ENCODE measurements at places on chromosomes 16 and 17. TPM values are rescaled to one million over a fixed set of nuclear protein-coding genes. Genes with fewer than 3 reads are reported as not detected.

GRCh38 chr16:70652322-70652721 lies 6.0 kb downstream of the IL34 start:
- peak; percentile 22 for DNase-seq

DNA sequence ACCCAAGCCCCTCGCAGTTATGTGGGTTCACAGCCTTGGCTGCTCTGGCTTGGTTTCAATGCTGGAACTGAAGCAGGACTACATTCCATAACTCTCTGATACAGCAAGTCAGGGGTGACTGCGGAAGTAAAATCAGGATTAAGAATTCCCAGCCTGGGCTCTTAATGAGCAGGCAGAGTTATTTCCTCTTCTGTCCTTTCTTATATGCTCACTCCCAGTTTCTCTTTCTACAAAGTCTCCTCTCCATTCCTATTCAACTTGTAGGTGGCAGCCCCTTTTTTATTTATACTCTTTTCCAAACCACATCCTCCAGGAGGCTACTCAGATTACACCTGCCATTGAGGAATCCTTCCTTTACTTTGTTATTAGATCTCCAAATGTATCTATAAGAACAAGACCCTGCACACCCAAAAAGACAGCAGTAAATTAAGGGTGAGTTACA lies 40.3 kb downstream of the HOXB1 start:
- DNase-seq, result no peak

DNA sequence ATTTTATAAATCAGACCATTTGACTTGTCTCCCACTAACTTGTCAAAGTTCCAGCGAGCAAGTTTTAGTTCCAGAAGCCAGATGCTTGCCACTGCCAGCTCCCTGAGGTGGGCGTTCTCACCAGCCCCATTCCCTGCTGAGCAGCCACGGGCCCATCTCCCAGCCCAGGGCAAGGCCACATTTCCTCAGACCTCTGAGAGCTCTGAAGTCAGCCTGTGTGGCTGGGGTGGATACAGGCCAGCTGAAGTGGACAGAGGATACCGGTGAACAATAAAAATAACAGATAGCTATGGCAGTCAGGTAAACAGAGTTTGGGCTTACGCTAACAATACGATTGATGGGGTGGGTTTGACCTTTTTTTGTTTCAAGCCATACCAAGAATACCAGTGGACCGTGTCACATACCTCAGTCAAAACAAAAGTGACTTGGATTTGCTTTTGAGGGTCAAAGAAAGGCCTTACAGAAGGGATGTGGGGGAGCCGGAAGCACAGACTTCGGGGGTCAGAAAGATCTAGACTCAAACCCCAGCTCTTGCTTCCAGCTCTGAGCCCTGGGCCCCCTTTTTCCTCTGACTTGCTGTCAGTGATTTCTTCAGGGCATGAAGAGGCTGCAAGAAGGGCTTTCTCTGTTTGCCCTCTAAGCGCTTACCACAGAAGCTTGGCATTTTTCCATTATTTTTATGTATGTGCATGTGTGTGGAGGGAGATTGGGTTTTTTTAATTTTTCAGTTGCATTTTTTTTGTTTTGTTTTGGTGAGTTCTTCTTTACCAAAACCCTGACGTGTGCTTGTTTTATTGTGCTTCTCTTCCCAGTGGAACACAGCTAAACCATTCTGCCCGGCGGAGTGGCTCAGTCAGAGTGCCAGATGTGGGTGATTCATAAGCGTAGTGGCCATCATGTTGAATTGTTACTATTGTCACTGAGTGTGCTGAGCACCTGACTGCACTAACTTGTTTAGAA lies 109.9 kb downstream of the GNAO1 start:
- DNase-seq, result no peak

GRCh38 chr16:68533937-68534336 lies 5.2 kb upstream of the ZFP90 start:
- DNase-seq, result no peak

GRCh38 chr17:12522336-12522735 lies 143.4 kb upstream of the MYOCD start:
- no peak for DNase-seq

GRCh38 chr17:74776044-74776962 lies at the start of gene NAT9:
Gene NAT9 (minus strand): TSS chr17:74776345. CDS start chr17:74775698, 647 bp downstream.
- no peak for DNase-seq

DNA sequence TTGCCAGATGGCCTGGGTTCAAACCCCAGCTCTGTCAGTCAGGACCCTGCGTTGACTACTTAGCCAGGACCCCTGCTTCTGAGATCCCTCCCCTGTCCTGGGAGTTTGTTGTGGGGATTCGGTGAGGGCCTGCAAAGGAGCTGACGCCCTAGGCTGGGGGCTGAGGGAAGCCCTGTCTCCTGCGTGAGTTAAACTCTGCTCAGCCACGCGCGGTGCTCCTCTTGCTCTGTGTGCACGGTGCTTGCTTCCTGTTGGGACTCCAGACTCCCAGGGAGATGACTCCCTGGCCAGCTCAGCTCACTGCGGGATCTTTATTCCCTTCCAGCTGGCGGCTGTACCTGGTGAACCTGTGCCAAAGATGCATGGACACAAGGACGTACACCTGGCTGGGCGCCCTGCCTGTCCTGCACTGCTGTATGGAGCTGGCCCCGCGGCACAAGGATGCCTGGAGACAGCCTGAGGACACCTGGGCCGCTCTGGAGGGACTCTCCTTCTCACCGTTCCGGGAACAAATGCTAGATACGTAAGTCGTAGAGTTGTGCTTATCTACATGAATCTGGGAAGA lies 37.4 kb downstream of the RNF213 start:
- no peak for DNase-seq

- no peak for DNase-seq
These were observed 23.4 kb downstream of the SMURF2 start for GRCh38 chr17:64638552-64639203.

GRCh38 chr17:6913608-6914443 lies 82.0 kb upstream of the ALOX12 start:
- DNase-seq, result no peak

DNA sequence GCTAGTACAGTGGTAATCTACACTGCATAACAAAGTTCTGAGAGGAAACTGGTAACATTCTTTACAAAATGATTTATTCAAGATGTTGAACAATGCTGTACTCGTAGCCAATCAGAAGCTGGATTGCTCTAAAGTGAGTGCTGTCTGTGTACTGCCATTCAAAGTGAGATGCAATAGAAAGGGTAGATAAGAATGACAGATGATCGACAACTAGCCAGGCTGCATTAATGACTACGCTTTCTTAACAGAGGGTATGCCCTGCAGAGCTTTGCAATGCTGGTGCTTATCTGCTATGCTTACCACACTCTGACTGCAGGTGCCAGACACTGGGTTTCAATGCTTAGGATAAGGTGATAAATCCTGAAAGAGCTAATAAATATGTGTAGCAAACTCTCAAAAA lies 46.1 kb upstream of the SLC25A19 start:
- no peak for DNase-seq

- DNase-seq, result peak; percentile 64
These were observed 8.9 kb upstream of the RAPGEFL1 start for GRCh38 chr17:40168262-40168832.

- DNase-seq, result no peak
These were observed 247.0 kb upstream of the CCL2 start for GRCh38 chr17:34008125-34008524.

GRCh38 chr17:1509290-1509881 lies 7.0 kb downstream of the INPP5K start:
- no peak for DNase-seq

DNA sequence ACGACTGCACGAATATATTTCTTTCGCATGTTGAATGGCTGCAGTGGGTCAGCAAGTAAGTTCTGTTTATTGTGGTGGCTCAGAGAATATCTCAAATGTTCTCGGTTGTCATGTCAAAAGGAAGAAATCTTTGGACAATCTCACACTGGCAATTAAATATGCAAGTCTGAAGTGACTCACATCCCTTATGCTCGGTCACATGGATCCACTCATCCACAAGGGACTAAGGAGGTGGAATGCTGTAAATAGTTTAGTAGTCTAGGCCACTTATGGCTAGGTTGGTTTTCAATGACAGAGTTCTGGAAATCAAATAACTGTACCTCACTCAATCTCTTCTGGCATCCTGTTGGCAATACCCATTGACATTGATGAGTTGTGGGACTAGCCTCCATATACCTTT lies 33.0 kb upstream of the PMP22 start:
- peak; percentile 77 for DNase-seq

- no peak for DNase-seq
These were observed 288.9 kb upstream of the CDH11 start for GRCh38 chr16:65410801-65411200.

Gene CCL4
- total RNA-seq, result not detected

Gene MMP25
- 0.52 TPM for total RNA-seq

Gene WNK4
- 2.3 TPM for total RNA-seq

Gene SLFN12L
- total RNA-seq, result not detected

Gene CRYM
- total RNA-seq, result 0.14 TPM

Gene KCNJ2
- 0.22 TPM for total RNA-seq
